ENCODE measurements at places on chromosomes 16 and 17.

GRCh38 chr17:39913989-39914388 is 4.4 kb downstream of the GSDMB start:
- DNase-seq: no peak

GRCh38 chr16:25914357-25914962 is 222.7 kb downstream of the HS3ST4 start:
- DNase-seq: no peak

DNA sequence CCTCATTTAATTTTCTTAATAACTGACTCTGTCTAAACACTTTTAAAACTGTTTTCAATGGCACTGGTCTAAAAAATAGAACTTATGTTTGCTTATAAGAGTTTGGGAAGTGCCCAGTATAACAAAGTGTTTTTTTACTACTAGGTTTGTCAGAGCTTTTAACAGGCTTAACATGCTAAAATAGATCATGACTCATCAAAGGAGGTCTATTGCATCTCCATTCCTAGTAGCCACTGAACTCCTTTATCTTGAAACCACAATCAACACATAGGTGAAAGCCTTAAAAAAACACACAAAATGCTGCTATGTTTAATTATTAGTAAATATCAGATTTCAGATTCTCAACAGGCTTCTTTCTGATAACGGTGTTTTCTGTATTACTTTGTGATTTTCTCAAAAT is 196.4 kb upstream of the KIF2B start:
- peak; percentile 62 for DNase-seq

DNA sequence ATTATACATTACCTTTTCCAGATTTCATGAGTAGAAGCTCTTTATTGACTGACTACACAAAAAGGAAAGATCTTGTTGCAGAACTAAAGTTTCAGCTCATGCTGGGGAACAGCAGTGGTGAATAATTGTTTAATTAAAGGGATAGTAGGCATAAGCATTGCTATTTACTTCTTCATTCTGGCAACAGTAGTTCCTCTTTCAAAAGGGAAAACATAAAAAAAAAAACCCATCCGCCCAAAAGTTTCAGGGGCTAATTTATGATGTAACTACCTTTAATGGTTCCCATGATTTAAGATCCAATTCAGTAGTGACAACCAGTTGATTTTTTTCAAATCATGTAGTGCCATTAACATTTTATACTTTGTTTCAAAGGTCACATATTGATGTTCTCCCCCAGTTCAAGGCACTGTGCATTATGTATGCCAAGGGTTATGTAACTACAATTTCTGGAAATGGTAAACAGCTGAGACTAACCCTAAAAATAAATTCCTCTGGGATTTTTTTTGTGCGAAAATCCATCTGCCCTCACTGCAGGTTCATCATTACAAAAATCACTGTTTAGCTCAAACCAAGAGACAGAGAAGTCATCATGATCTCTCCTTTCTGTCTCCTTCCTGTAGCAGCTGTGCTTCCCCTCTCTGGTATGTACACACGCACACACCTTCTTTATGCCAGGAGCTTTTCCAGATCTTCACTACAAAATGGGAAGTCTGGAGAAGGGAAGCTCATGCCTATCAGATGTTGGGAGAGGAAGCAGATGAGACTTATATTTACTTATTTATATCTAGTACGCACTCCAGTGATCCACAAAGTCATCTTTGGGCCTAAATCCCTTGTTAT is 2.2 kb upstream of the PHLPP2 start:
- no peak for DNase-seq

DNA sequence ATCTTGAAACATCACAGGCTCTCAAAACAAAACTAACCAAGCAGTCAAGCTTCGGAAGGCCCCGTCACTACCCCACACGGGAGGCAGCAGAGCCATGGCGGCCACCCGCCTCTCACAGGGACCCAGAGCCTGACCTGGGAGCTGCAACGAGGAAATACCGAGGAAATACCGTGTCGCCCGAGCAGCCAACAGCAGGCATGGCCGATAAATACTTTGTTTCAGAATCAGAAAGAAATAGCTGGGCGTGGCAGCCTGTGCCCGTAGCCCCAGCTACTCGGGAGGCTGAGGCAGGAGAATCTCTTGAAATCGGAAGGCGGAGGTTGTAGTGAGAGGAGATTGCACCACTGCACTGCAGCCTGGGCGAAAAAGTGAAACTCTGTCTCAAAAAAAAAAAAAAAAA is 6.9 kb downstream of the LMF1 start:
- no peak for DNase-seq

All from fibroblast of skin of scalp (primary cell).